ENCODE measurements at places on chromosomes 2 and 18.

DNA sequence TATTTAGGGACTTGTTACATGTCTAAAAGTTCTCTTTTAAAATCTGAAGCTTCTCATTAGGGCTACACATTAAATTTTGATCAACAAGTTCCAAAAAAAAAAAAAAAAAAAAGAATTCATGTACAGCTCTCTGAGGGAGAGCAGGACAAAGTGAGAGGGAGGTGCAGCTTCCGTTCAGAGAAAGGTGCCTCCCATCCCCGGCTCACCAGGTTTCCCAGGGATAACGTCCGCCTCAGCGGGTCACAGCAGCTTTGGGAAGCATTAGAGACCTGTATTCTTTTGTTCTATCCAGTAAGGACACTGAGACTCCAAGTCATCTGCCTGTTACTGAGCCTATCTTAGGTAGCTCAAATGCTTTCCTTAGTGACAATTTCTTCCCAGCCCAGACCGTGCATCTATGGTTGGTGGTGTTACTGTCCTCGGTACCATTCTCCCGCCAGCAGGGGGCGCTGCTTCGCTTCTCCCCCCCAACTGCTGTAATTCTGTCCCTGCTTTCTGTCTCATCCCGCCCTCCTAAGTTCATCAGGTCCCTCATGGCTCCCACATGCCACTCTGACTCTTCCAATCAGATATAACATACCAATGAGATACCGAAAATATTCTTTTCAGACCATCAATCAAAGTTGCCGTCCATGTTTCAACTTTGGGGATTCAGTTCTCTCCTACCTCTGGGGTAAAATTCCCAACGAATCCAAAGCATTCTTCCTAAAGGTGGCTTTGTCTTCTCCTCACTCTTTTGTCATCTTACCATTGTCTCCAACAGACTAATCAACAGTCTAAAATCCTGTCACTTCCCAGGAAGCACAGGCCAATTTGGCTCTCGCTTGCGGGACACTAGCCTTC is 466.5 kb downstream of the METTL4 start:
- DNase-seq: peak; percentile 53

GRCh38 chr2:167331636-167332232 is 443.5 kb downstream of the XIRP2 start:
- no peak for DNase-seq

- no peak for DNase-seq
Measured at GRCh38 chr2:221502270-221503010, 69.7 kb downstream of the EPHA4 start.

DNA sequence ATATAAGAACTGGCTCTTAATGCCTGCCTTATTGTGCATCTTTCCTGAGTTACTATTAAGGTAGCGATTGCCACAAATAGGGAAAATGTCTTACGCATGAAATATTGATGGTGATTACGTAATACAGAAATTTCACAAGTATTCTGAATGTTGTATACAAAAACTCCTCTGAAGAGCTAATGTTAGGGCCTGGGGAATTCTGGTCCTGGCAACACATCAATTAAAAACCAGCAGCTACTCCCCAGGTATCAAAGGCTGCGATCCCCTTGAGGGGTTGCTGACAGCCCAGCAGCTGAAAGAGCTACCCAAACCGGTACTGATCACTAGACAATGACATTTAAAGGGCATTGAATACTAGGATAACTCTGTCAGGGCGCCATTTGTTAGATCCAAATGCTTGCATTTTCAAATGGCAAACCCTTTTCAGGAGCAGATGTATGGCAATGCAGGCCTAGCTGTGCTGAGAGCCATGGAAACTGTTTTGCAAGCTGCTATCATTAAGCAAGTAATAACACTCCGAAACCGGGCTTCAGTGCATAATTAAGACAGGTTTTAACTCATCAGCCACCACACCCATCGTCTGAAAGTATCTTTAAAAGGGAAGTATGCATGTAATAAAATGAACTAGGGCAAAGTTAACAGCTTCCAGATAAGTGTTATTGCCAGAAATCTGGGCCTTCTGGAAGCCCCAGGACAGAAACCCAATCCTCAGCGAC is 78.4 kb downstream of the CLHC1 start:
- DNase-seq: no peak

DNA sequence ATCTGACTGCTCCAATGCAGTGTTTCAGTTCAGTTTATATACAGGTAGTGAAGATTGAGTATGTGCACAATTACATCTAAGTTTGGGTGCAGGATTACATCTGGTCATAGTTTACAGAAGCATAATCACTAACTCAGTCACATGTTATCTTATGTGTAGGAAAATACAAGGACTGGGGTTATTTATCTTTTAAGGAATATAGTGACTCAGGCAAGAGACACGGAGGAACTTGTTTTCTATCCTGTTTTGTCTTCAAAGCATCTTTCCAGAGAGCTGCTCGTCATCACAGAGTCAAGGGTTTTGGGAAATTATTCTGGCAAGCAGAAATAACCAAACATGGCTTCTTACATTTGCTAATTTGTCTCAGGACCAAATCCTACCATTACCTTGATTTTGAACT is 1371.5 kb upstream of the TMEFF2 start:
- DNase-seq: no peak

DNA sequence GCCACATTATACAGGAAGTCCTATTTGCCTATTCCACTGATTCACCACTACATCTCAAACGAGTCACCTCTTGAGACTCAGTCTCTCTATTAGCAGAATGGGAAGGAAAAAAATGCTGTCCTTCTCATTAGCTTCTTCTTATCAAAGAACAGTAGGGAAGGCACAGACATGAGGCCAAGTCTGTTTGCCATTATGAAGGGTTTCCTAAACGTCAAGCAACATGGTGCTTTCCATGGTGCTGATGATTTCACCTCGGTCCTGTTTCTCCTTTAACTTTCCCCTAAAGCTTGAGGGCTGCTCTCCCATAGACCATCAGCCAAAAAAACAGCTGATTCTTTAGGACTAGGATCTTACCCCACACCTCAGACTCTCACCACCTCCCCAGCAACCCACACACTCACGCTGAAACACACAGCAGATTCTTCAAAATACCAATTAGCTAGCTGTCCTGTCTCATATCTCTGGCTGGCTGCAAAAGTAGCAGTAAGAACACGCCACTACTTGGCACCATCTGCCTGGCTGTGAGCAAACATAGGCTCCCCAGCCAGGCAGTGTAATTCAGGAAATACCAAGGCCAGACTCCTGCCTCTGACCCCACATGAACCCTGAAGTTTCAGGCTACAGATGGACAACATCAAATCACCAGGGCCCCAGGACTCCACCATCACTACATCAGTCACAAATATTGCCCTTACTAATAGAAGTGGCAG is 30.5 kb downstream of the GALNT14 start:
- no peak for DNase-seq

DNA sequence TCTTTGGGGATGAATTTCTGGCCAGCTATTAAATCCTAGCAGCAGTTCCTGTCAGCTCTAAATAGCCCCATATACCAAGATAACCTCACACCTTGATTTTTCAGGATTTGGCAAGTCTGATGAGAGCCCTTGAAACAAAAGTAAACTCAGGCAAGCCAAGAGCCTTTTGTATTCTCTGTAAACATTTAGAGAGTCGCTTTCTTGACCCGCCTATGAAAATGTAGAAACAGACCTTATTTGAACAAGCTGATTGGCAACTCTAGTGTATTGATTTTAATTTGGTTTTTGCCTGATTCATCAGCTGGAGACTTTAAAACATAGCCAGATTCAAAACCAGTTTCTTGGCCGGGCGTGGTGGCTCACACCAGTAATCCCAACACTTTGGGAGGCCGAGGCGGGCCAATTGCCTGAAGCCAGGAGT is 43.4 kb downstream of the CABLES1 start:
- no peak for DNase-seq

- no peak for DNase-seq
Measured at GRCh38 chr2:236086971-236087465, 81.2 kb downstream of the GBX2 start.

GRCh38 chr2:179910735-179911113 is 49.3 kb upstream of the ZNF385B start:
- no peak for DNase-seq

GRCh38 chr2:170576296-170576695 is 138.8 kb upstream of the SP5 start:
- no peak for DNase-seq

GRCh38 chr2:8319219-8319618 is 362.6 kb upstream of the ID2 start:
- DNase-seq: no peak

GRCh38 chr2:105254531-105255210 is 13.1 kb downstream of the GPR45 start:
- DNase-seq: no peak

GRCh38 chr2:101253013-101253702 is 472 bp downstream of the CNOT11 start:
- peak; percentile 82 for DNase-seq

DNA sequence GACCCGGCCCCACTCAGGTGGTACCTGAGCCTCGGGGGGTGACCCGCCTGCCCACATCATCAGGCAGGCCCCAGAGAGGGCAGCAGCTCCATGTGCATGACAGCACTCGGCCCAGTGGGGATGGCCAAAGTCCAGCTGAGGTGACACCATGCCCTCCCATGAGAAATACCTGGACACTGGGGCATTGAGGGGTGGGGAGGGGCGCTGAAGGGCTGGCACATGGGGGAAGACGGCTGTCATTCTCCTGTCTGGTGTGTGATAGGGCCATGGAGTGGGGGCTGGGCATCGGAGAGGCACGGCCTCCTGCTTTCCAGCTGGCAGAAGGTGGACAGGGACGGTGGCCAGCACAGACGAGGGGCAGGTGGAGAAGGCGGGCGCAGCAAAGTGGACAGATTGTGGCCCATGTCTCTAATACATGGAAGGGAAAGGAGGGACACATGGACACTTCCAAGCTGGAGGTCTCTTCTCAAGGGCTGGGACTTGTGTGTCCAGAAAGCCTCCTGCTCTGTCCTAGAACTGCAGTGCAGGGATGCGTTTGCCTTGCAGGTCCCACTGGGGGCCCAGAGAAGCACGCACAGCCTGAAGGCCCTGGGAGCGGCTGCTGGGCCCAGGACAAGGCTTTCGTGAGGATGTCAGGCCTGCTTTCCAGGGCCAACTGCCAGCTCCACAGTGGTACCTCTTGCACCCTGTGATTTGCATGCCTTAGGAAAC is 302.2 kb downstream of the NDUFA10 start:
- no peak for DNase-seq

DNA sequence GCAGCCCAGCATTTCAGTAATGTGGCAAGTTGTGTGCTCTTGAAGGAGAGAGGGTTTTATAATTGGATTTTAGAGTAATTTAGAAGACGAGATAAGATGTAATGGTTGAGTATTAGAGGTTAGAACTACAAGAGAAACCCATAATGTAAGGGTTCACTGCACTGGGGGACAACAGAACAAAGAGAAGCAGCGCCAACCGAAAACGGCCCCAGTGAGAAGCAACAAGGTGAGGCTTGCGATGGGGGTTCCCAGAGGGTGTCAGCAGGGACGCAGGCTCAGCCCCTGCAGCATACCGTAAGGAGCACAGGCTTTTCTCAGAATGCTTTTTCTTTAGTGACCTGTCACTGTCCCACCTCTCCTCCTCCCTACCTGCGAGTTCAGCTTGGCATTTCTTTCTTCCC is 183.9 kb upstream of the ETAA1 start:
- no peak for DNase-seq

- DNase-seq: no peak
Measured at GRCh38 chr2:225806105-225806504, 406.6 kb downstream of the NYAP2 start.

DNA sequence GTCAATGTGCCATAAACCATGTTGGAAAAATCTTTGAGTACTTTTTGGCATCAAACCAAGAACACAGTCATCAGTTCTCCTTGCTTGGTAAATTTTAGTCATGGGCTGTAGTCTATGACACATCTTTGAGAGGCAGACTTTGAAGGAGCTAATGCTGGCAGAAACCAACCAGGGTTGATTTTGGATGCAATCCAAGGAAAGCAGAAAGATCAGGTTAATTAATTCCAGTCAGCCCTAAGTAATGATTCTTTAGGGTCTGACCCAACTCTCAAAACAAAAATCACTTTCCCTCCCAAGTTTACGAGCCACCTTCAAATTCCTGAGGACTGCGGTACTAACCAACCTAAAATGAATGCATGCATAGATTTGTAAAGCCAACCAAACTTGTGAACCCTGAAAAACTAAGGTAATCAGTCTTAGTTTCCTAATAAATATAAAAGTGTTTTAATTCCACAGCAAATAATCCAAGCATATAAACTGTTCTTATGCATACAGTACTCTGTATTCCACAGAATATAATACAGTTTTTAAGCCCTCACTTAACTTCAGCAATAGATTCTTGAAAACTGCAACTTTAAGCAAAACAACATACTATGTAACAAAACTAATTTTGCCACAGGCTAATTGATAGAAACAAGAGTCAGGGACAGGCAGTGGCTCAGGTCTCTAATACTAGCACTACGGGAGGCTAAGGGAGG is 22.0 kb downstream of the AP1S3 start:
- no peak for DNase-seq

- no peak for DNase-seq
Measured at GRCh38 chr2:239550357-239550756, 149.5 kb upstream of the HDAC4 start.

- DNase-seq: no peak
Measured at GRCh38 chr2:190436557-190436956, 28.4 kb downstream of the MFSD6 start.

DNA sequence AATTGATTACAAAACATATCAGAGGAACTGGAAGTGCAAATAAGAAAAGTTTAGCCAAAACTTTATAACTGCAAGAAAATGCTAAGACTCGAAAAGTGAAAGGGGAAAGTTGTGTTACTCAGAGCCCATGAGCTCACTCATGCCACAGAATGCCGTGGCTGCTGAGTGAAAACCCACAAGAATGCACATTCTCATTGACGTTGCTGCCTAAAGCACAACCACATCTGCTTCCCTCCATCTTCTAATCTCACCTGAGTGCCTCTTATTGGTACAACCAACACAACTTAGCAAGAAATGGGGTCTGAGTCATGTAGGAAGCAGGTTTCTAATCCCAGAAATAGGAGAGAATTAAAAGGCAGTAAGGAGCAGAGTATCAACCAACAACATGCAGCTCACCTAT is 259.7 kb downstream of the LNPK start:
- DNase-seq: no peak

GRCh38 chr2:42064417-42064942 is 16.7 kb downstream of the PKDCC start:
- DNase-seq: no peak

DNA sequence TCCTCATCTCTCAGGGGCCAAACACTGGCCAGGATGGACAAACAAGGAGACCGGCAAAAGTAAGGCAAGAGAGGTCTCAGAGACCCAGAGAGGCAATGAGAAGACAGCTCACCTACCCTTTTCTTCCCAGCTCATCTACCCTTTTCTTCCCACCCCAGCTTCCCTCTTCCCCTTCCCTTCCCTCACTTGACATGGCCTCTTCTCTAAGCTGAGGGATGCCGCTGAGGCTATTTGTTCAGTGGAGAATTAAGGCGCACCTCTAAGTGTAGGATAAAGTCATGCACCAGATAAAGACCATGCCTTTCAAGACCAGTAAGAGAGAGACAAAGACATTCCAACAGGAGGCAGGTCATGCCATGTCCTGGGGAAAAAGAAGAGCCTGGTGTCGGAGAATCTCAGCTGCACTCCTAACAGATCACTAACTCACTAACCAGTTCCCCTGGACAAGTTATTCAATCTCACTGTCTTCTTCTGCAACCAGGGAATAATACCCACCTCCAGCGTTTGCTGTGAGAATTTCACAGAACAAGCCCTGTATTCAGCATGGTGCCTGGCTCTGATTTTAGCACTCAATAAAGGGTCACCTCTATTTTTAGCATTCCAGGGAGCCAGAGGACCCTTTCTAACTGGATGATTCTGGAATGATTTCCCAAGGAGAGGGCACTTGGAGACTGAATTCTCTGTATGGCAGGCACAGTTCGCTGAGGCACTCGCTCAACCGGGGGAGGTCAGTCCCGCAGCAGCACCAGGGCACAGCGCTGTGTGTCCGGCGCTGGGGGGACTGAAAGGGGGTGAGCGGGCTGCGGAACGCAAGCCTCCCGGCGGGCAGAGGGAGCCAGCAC is 3.0 kb upstream of the FOSL2 start:
- DNase-seq: no peak
